Caki2 (cell line): ENCODE measurements at places on chromosomes 7 and 10. TPM values are rescaled to one million over a fixed set of nuclear protein-coding genes. Genes with fewer than 3 reads are reported as not detected.

MALRD1 gene
- not detected in 2 replicates for total RNA-seq

AHR gene
- total RNA-seq: 27.5 and 36.1 TPM in 2 replicates

POLR2J2 gene
- not detected in 2 replicates for total RNA-seq

ADARB2 gene
- total RNA-seq: 0.14 TPM in 1 of 2 replicates, not detected in the other

NYAP1 gene
- total RNA-seq: 0.87 and 3.6 TPM in 2 replicates

PPP1R17 gene
- total RNA-seq: not detected in 2 replicates

ANXA11 gene
- total RNA-seq: 170 and 209 TPM in 2 replicates

ZNF273 gene
- total RNA-seq: 1.1 and 8.4 TPM in 2 replicates

FRAT1 gene
- 1.0 and 1.2 TPM in 2 replicates for total RNA-seq

LIPJ gene
- not detected in 2 replicates for total RNA-seq

NRAP gene
- not detected in 2 replicates for total RNA-seq

EIF4EBP2 gene
- 5.0 and 6.5 TPM in 2 replicates for total RNA-seq

GSTO2 gene
- 2.8 and 15.1 TPM in 2 replicates for total RNA-seq

SFRP5 gene
- not detected in 2 replicates for total RNA-seq

SPDYE8 gene
- not detected in 2 replicates for total RNA-seq

ODAD2 gene
- 0.30 TPM in 1 of 2 replicates, not detected in the other for total RNA-seq

PAX4 gene
- total RNA-seq: not detected in 2 replicates

SPDYE9 gene
- total RNA-seq: not detected in 2 replicates

GNGT1 gene
- total RNA-seq: not detected in 2 replicates

ASB10 gene
- total RNA-seq: not detected in 2 replicates

AOAH gene
- 4.8 TPM in 1 of 2 replicates, not detected in the other for total RNA-seq

ADAM8 gene
- 0.55 and 2.9 TPM in 2 replicates for total RNA-seq
